Activated T-cell treated with anti-CD3 and anti-CD28 coated beads for 24 hours (primary cell): ENCODE measurements at places on chromosomes 12 and 14.

DNA sequence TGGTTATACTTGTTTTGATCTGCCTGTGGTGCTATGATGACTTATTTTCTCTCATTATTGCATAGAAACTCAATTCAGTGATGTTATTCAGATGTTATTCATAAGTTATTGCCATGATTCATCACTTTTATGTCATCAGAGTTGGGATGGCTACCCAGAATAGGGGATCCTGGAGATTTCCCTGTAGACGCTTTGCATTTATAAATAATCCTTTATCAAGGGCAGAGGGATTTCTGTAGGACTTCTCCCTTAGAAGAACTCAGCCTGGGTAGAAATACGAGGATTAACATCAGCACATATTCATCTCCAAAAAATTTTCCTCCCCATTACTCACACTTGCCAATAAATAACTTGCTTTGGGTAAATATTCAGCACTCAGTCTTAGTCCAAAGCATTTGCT lies 4.9 kb downstream of the GPRC5A start:
- DNase-seq = no peak

GRCh38 chr14:29926228-29926627 lies 1.4 kb downstream of the PRKD1 start:
- DNase-seq = no peak

DNA sequence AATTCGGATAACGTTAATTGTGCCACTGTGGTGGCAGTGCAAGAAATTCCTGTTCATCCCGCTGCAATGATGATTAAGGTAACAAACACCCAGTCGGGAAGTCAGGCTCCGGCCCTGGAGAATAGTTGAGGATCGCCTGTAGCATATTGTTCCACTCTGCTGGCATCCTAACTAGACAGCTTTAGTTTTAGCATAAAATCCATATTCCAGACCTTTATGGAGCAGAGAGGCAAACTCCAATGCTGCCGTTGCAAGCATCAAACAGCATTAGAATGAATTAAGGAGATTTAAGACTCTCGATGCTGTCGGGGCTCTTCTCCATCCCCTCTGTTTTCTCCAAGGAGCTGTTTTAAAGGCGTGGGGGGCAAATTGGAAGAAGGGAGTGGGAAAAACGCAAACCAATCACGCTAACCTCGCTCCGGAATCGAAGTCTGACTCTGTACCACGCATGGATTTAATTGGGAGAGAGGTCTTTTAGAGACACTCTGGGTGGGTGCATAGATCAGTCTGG lies 660.4 kb downstream of the VRK1 start:
- DNase-seq = no peak

DNA sequence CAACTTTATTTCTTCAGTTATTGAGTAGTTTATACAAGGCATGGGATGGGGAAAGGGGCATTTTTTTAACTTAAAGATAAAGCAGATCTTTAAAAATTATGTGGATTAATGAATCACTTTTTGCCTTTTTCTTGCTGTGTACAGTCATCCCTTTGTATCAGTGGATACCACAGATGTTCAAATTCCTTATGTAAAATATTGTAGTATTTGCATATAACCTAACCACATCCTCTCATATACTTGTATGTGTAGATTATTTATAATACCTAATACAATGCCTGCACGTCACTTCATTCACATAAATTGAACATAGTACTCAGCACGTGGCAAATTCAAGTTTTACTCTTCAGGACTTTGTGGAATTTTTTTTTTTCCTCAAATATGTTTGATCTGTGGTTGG lies 66.5 kb upstream of the MON2 start:
- no peak for DNase-seq

- DNase-seq = peak; percentile 20
These were observed 1.0 kb upstream of the DUSP6 start for GRCh38 chr12:89353188-89353822.

GRCh38 chr12:111048991-111049390 lies 128.6 kb upstream of the MYL2 start:
- DNase-seq = no peak

- peak; percentile 57 for DNase-seq
These were observed 3.3 kb downstream of the ARHGAP9 start for GRCh38 chr12:57476162-57476992.

DNA sequence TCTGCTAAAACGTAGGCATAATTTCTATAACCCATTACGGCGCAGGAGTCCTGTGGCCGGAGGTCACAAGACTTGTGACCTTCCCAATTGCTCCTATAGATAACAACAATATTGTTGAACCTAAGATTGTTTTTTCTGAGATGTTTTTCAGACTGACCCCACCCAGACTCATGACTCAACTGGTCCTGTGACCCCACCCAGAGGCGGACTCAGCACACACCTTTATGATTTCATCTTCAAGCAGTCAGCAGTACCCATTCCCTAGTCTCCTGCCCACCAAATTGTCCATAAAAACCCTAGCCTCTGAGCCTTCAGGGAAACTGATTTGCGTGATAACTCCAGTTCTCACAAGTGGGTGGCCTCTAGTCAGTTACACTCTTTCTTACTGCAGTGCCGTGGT lies 5.9 kb upstream of the PPP4R3A start:
- no peak for DNase-seq

DNA sequence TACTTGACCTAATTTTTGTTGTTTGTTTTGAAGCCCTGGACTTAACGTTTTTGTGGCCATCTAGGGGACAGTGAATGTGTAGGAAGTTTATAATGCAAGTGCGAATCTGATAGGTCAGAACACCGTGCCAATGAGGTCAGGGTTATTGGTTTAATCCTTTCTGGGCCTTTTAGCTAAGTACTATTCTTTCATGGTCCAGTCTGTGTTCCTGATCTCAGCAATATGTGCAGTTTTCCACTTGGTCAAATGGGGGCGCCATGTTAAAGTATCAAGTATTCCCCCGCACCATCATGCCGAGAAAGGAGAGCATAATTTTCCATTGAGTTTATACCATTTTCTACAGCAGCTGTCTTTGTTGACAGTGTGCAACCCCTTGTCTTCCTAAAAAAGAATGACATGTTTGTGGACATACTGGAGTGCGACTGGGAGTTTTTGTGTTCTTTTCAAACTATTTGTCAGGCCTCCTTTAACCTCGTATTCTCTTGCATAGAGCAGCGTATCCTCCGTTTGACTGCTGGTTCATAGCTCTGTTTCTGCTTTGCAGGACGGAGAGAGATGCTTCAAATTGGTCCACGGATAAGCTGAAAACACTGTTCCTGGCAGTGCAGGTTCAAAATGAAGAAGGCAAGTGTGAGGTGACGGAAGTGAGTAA lies 1.3 kb downstream of the AHSA1 start:
- peak; percentile 51 for DNase-seq
